Activated CD4-positive, alpha-beta T cell treated with anti-CD3 and anti-CD28 coated beads, Interleukin-10, Interleukin-2, amounts not matched to agents 100 ng/mL and 50 ng/mL, durations not matched to agents 16 hours and 8 hours (primary cell): ENCODE measurements at places on chromosomes 2 and 18.

DNA sequence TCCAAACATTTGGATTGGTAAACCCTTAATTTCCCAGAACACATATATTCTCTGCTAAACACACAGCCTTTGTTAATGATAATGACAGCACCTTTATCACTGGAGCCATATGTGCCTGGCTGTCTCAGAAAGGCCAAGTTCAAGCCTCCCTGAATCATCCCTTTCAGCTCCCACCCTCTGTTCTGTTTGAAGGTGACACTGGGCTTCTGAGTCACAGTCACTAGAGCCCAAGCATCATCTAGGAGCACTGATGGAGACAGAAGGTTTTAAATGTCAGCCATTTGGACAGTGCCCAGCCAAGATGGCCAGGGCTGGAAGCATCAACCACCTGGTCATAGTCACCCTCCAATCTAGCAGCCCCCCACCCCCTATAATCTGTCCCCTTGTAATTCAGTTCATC lies 80.6 kb downstream of the NRP2 start:
- DNase-seq: no peak

- no peak for DNase-seq
Measured at GRCh38 chr18:28594034-28594433, 417.1 kb upstream of the CDH2 start.

GRCh38 chr18:64403784-64404503 lies 255.1 kb upstream of the LINC00305 start:
- DNase-seq: no peak

DNA sequence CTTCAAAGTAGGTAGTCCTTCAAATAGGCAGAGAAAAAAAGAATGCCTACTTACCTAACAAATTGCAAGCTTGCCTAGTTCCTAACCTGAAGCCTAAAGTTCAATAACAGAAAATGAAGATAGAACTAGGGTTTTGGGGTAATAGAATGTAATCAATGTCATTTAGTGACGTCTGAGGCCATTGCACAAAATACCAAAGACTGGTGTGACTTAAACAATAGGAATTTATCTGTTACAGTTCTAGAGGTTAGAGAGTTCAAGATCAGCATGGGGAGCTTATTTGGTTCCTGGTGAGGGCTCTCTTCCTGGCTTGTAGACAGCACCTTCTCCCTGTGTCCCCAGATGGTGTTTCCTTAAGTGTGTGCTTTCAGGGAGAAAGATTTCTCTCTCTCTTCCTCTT lies 4.7 kb upstream of the NPC1 start:
- DNase-seq: no peak

- no peak for DNase-seq
Measured at GRCh38 chr18:666177-666576, 8.7 kb downstream of the TYMS start.

DNA sequence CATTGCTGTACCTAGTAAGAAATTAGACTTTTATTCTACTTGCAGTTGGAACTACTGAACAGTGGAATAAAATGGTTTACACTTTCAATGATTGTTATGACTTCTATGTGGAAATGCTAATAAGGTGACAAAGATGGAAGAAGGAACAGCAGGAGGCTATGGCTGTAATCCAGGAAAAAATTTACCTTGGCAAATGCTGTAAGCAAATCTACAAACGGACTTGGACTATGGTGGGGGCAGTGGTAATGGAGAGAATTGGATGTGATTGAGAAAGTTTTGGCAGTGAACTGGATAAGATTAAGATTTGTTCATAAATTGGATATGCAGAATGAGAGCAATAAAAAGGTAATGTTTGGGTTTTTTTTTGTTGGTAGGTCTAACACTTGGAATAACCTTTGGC lies 111.0 kb upstream of the ERBB4 start:
- no peak for DNase-seq

GRCh38 chr2:174340400-174341292 lies 5.9 kb downstream of the SP9 start:
- no peak for DNase-seq

GRCh38 chr2:29420999-29421782 lies 306.0 kb downstream of the CLIP4 start:
- peak; percentile 10 for DNase-seq

- DNase-seq: peak; percentile 65
Measured at GRCh38 chr2:73981081-73982001, 3.4 kb upstream of the TET3 start.

DNA sequence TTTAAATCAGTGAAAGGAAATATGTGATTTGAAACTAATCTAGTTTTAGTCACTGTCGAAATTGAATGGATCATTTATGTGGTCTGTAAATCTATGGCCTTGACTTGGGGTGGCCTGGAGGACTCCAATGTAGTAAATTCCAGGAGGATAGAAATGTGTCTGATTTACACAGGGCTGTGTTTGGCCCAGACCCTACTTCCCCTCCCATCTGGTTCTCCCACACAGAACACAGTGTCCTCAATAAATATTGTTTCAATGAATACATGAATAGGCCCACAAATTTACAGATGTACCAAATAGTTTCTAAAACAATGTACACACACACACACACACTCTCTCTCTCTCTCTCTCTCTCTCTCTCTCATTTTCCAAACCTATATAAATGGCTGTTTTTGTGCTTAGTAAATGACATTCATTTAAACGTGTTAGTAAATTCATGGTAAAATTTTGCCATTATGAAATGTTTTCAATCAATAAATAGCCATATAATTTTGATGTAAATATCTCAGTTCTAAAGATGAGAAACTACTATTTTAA lies 1.9 kb downstream of the CCDC68 start:
- no peak for DNase-seq

DNA sequence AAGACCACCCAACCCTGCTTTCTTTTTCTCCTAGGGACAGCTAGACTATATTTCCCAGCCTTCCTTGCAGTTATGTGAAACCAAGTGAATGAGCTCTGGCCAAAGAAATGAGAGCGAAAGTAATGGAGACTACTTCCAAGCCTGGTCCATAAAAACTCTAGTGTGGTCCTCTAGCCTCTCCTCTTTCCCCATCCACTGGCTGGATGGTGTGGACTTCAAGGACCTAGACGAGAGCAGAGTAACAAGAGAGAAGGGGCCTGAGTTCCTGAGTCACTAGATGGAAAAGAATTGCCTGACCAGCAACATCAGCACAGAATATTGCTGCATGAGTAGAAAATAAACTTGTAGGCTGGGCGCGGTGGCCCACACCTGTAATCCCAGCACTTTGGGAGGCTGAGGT lies 2.9 kb upstream of the TMSB10 start:
- DNase-seq: no peak

GRCh38 chr2:148619560-148620195 lies 24.9 kb upstream of the EPC2 start:
- no peak for DNase-seq

- no peak for DNase-seq
Measured at GRCh38 chr2:241774419-241775222, 2.0 kb upstream of the GAL3ST2 start.

- no peak for DNase-seq
Measured at GRCh38 chr2:24813691-24814137, 20.5 kb downstream of the CENPO start.

GRCh38 chr2:60422826-60423483 lies 130.5 kb downstream of the BCL11A start:
- DNase-seq: no peak

GRCh38 chr18:55136864-55137263 lies 177.6 kb upstream of the CCDC68 start:
- DNase-seq: no peak

GRCh38 chr2:224753743-224754540 lies 37.8 kb upstream of the CCDC195 start:
- no peak for DNase-seq

GRCh38 chr2:29528891-29529520 lies 392.4 kb downstream of the ALK start:
- DNase-seq: peak; percentile 10

GRCh38 chr18:54161267-54161666 lies 63.2 kb downstream of the MBD2 start:
- no peak for DNase-seq

DNA sequence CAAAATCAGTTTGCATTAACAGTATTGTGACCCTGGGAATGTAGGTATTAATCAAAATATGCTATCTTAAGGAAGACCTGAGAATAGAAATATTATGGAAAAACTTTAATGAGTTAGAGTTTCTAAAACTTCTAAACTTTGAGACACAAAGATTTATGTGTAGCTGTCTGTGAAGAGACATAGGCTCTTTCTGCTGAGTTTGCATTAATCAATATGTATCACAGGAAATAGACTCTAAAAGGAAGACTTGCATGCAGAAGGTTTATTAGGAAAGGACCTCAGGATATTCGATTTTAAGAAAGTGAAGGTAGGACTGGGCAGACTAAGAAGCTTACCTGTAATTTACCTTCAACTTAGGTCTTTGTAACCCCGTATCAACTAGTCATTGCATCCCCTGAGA lies 494.8 kb upstream of the NRXN1 start:
- no peak for DNase-seq

DNA sequence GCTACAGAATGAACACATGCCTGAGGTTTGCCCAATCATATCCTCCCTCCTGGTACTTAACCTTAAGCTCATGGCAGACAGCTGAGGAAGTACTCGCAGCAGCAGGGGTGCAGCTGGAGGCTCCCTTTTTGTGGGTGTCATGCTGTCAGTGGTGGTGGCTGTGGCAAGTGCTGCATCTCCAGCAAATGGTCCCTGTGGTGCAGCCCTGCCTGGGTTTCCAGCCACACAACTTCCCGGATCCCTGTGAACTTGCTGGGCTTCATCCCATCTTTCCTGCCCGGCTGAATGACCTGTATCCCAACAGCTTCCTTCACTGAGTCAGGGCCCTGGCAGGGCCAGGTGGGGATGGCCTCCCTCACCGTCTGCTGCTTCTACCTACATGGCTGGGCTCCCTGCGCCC lies 5.0 kb downstream of the TMEM185B start:
- no peak for DNase-seq

DNA sequence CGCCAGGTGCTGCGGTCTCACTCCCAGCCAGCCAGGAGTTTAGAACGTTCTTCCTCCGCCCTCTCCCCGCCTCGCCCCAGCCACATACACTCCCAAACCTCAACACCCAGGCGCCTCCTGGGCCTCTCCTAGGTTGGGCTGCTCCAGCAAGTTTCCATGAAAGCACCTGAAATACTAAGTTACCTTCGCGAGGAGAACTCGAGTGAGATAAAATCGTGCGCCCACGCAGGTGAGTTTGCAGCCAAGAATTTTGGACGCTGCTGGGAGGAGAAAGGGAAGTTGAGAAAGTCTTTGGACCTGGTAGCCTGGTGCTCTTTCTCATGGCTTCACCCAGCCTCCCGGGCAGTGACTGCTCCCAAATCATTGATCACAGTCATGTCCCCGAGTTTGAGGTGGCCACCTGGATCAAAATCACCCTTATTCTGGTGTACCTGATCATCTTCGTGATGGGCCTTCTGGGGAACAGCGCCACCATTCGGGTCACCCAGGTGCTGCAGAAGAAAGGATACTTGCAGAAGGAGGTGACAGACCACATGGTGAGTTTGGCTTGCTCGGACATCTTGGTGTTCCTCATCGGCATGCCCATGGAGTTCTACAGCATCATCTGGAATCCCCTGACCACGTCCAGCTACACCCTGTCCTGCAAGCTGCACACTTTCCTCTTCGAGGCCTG lies at the start of gene GPR39:
GPR39 (plus strand) TSS at position 83 of the 673 bp plus-strand sequence.
- DNase-seq: no peak
